ENCODE measurements at places on chromosomes 4 and X. TPM values are rescaled to one million over a fixed set of nuclear protein-coding genes. Genes with fewer than 3 reads are reported as not detected.
A peak's percentile ranks its signal among the peaks of the same experiment; 100 is the strongest.

The THAP9 gene
- total RNA-seq: 6.2 TPM

The ESX1 gene
- 0.21 TPM for total RNA-seq

The STK26 gene
- total RNA-seq: 133 TPM

The MSX1 gene
- 22.8 TPM for total RNA-seq

The UGT2B10 gene
- total RNA-seq: not detected

The ABLIM2 gene
- total RNA-seq: 2.2 TPM

DNA sequence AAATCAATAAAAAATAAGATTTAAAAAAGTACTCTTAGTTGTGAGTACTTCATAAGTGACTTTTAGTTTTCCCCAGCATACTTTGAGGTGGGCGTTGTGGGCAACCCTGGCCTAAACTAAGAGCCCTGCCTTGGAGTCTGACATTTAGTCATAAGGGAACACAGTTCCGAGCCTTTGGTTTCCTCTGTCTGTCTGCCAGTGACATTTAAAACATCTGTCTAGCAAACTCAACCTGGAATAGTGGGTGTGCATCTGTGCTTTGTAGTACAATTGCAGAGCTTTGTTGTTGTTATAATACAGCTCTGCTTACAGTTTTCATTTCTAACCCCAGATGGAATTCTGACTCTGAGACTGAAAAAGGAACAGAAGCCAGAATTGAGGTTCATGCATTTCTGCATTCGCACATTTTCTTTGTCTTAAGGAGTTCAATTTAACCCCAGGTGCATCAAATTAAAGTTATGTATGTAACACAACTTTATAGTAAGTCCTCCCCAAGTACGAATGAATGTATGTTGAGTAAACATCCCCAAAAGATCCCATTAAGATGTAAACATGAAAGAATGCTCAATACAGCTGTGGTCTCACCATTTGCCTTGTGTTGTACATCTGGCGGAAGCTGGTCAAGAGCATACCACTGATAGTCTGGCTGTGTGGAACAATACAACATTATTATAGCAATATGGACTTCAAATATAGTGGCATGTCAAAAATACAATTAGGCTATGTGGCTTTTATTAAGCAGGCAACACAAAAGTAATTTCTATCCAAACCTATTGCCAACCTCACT is 25.9 kb downstream of the TNIP3 start:
- DNase-seq: no peak
- H3K4me1 ChIP-seq: no peaks in the 10 kb centered on the region
- no peaks in the 10 kb centered on the region for H3K27me3 ChIP-seq
- no peak overlapping the region for H3K27ac ChIP-seq
- H3K4me3 ChIP-seq: no peak overlapping the region
- H3K36me3 ChIP-seq: no peaks in the 10 kb centered on the region

DNA sequence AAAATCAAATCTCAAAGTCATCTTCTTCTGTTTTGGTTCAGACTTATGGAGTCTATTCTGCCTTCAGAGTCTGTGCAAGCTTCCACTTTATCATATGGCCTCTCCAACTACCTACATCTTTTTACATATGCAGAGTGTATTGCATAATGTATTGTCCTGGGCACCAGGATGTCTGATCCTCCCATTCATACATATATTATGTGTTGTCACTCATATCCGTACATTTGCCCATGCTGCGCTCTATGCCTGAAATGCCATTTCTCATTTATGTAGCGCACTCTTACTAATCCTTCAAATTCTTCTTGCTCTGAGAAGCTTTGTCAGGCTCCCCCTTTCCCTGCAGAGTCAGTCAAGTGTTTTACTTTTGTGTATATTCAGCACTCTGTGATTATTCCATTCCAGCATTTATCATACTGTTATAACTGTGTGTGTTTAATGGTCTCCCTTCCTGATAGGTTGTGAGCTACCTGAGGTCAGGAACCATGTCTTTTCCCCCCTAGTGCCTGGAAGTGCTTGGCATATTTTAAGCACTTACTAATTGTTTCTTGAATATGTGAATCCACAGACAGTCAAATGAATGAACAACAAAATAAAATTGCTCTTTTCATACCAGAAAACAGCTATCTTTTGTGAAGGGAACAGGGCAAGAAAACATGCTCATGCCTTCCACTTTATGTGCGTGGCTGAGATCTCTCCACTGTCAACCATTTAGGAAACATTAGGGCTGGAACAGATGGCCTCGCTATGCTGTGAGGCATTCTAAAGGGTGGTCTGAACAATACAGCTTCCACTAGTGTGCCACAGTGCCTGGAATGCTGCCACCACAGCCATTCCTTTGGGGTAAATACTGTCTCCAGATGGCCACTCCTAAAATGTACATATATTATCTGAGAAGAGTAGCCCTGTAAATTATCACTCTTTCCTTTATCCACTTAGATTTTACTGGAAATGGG is 81.8 kb downstream of the GLUD2 start:
- no peaks in the 10 kb centered on the region for H3K27me3 ChIP-seq
- no peaks in the 10 kb centered on the region for H3K4me1 ChIP-seq
- no peak overlapping the region for H3K27ac ChIP-seq
- no peak overlapping the region for H3K4me3 ChIP-seq
- no peaks in the 10 kb centered on the region for H3K36me3 ChIP-seq

DNA sequence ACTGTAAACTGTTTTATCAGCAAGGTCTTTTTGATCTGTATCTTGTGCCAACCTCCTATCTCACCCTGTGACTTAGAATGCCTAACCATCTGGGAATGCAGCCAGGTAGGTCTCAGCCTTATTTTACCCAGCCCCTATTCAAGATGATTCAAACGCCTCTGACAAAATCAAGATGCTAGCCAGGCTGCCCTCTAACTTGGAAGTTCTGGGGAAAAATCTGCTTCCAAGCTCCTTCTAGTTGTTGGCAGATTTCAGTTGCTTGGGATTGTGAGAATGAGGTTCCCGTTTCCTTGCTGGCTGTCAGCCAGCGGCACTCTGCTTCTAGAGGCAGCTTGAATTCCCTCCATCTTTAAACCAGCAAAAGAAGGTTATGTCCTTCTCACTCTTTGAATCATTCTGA is 34.7 kb downstream of the LUZP4 start:
- H3K27me3 ChIP-seq: peaks cover 5% of the 10 kb centered on the region
- no peak overlapping the region for H3K4me3 ChIP-seq
- peak; percentile 44 for DNase-seq
- no peaks in the 10 kb centered on the region for H3K4me1 ChIP-seq

- H3K4me1 ChIP-seq: no peaks in the 10 kb centered on the region
- no peaks in the 10 kb centered on the region for H3K36me3 ChIP-seq
- H3K27me3 ChIP-seq: no peaks in the 10 kb centered on the region
- no peak overlapping the region for H3K27ac ChIP-seq
- no peak for DNase-seq
- H3K4me3 ChIP-seq: no peak overlapping the region
Observed at GRCh38 chrX:83934220-83934619, 73.3 kb downstream of the CYLC1 start.

GRCh38 chrX:81291996-81292395 is 90.1 kb downstream of the SH3BGRL start:
- DNase-seq: no peak
- no peaks in the 10 kb centered on the region for H3K27me3 ChIP-seq
- H3K4me1 ChIP-seq: no peaks in the 10 kb centered on the region
- H3K36me3 ChIP-seq: no peaks in the 10 kb centered on the region

GRCh38 chr4:61385256-61385655 is 185.1 kb downstream of the ADGRL3 start:
- H3K4me1 ChIP-seq: no peaks in the 10 kb centered on the region
- H3K27ac ChIP-seq: no peak overlapping the region
- no peaks in the 10 kb centered on the region for H3K27me3 ChIP-seq
- H3K36me3 ChIP-seq: no peaks in the 10 kb centered on the region
- H3K4me3 ChIP-seq: no peak overlapping the region
- DNase-seq: no peak

GRCh38 chrX:150081076-150081475 is 142.8 kb upstream of the EOLA2 start:
- no peaks in the 10 kb centered on the region for H3K27me3 ChIP-seq
- H3K36me3 ChIP-seq: no peaks in the 10 kb centered on the region
- no peak overlapping the region for H3K4me3 ChIP-seq
- no peak overlapping the region for H3K27ac ChIP-seq

DNA sequence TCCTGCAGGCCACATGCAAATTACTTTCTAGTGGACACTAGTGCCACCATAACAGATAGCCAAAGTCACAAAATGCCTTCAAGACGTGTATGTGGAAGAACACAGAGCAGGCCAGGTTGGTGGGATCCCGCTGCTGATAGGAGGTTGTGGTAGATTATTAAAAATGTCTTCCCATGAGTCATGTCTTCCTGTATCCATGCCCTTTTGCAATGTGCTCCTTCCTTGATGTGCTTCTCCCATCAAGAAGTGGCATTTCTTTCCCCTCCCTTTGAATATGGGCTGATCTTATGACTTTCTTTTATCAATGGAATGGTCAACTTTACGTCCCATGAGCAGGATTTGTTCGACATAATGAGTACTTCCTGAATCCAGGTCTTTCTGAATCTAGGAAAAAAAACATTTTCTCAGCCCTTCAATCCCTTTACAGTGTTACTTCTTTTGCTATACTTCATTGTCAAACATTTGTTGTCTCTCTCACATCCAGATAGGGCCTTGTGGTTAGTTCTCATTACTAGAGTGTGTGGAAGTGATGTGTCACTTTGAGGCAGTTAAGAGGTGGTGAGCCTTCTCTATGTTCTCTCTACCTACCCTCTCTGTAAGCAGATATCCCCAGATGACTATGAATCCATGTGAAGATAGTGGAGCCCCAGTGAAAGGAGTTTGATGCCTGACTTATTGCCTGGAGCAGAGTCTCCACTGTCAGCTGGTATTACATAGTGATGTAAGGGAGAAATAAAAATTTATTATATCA is 519.2 kb upstream of the DIPK2B start:
- no peaks in the 10 kb centered on the region for H3K36me3 ChIP-seq
- H3K27me3 ChIP-seq: no peaks in the 10 kb centered on the region
- H3K4me1 ChIP-seq: no peaks in the 10 kb centered on the region

- H3K27me3 ChIP-seq: no peaks in the 10 kb centered on the region
- DNase-seq: no peak
- H3K4me3 ChIP-seq: no peak overlapping the region
- no peaks in the 10 kb centered on the region for H3K36me3 ChIP-seq
- H3K27ac ChIP-seq: no peak overlapping the region
Observed at GRCh38 chrX:4249401-4249800, 536.0 kb upstream of the PRKX start.

DNA sequence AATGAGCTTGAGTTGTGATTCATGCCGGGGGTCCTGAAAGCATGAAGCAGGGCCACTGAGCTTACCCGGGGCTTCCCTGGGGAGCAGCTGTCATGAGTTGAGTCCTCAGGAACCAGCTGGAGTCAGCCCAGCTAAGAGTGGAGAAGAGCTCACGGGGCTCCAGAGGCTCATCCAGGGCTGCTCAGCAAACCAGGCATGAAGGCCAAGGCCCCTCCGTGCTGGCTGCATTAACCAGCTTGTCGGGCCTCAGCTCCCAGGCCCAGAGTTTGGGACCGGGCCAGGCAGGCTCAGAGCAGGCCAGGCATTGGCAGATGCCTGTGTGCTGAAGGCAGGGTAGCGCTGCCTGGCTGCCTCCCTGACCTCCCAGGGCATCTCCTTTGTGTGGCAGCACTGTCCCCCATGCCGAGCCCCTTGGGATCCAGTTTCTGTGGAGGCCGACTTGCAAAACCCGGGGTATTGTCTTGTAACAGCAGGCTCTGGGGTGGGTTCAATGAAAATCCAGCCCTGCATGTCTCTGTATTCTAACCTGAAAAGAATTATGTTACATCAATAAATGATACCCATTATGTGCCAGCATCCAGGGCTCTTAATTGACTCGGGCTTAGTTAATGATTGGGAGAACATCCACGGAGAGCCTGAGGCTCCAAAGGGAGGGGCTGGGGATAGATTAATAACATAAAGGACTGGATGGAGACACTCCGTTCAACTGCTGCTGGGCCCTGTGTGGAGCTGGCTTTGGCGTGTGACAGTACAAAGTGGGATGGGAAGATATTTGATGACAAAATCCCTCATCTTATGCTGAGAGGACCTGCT is 68.0 kb upstream of the MSX1 start:
- no peaks in the 10 kb centered on the region for H3K4me1 ChIP-seq
- H3K4me3 ChIP-seq: no peak overlapping the region
- H3K27ac ChIP-seq: no peak overlapping the region
- peak; percentile 23 for DNase-seq
- no peaks in the 10 kb centered on the region for H3K36me3 ChIP-seq
- H3K27me3 ChIP-seq: no peaks in the 10 kb centered on the region

DNA sequence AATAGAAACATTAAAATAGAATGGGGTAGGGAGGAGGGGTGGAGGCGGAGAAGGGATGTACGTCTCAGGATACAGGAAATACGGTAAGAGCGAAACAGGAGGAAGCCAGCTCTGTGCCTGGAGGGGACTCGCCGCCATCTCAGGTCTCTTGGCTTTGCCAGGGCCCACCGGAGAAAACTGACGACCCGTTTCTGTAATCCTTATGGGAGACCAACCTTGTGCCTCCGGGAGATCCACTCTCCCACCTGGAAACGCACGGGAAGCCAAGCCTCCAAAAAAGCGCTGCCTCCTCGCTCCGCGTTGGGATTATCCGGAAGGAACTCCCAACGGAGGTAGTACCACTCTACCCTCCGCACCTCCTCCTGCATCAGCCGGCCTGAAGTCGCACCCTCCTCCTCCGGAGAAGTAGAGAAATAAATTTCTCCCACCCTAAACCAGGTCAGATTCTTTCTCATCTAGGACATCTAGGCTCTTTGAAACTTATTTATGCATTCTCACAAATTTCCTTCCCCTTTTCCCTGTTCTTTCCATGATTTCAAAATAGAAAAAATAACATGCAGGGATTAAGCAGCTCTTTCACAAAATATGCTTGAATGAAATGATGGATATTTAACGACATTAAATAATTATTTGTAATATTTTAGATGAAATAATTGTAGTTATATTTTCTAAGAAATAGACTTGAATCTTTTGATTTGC is at the start of gene NBDY:
Gene NBDY (plus strand): TSS at position 92 of the 699 bp plus-strand sequence. CDS start 111 bp downstream, at position 203.
- no peaks in the 10 kb centered on the region for H3K4me1 ChIP-seq
- no peaks in the 10 kb centered on the region for H3K36me3 ChIP-seq
- DNase-seq: peak; percentile 34
- peak within 1 kb of the TSS; percentile 53 for H3K4me3 ChIP-seq
- H3K27ac ChIP-seq: peak within 1 kb of the TSS; percentile 82

DNA sequence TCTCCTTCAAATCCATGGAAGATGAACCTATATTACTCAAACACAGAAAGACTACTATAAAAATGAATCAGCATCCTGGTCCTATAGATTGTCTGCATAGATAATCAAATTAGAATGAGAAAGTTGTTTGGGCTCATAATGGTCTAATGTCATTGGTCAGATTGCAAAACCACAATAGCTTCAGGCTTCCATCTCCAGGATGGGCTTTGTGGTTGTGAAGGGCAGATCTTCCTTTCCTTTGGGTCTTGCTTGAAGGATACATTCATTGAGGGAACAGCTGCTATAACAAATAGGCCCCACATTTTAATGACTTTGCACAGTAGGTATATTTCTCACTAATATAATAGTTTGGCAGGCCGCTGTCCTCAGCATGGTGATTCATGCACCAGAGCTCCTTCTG is 94.3 kb downstream of the REPS2 start:
- H3K4me1 ChIP-seq: no peaks in the 10 kb centered on the region
- H3K36me3 ChIP-seq: no peaks in the 10 kb centered on the region
- no peaks in the 10 kb centered on the region for H3K27me3 ChIP-seq
- no peak for DNase-seq
- H3K4me3 ChIP-seq: no peak overlapping the region

GRCh38 chrX:16592194-16592770 is 57.7 kb upstream of the S100G start:
- no peaks in the 10 kb centered on the region for H3K4me1 ChIP-seq
- H3K4me3 ChIP-seq: no peak overlapping the region
- no peaks in the 10 kb centered on the region for H3K27me3 ChIP-seq
- no peak for DNase-seq
- H3K36me3 ChIP-seq: no peaks in the 10 kb centered on the region
- H3K27ac ChIP-seq: no peak overlapping the region

GRCh38 chr4:135283934-135284333 is 1082.3 kb upstream of the PABPC4L start:
- H3K4me3 ChIP-seq: no peak overlapping the region
- no peak overlapping the region for H3K27ac ChIP-seq
- DNase-seq: no peak

Data from uterus (tissue), 4 donors.